ENCODE measurements at places on chromosomes 4 and X. TPM values are rescaled to one million over a fixed set of nuclear protein-coding genes. Genes with fewer than 3 reads are reported as not detected.

GRCh38 chr4:152778656-152779512 lies 646 bp downstream of the TIGD4 start:
- DNase-seq = peak; percentile 71

Gene CYSLTR1
- 0.92 TPM for total RNA-seq

- DNase-seq = no peak
These were observed 641.1 kb downstream of the MID1IP1 start for GRCh38 chrX:39442332-39442731.

GRCh38 chr4:23165669-23166068 lies 472.9 kb downstream of the GBA3 start:
- DNase-seq = no peak

Gene GDPD2
- total RNA-seq = not detected

Measured in Right ventricle myocardium inferior (tissue), 1 donor.